ENCODE measurements at places on chromosomes 16 and 17.
A peak's percentile ranks its signal among the peaks of the same experiment; 100 is the strongest.

GRCh38 chr16:78551487-78552085, 452.1 kb downstream of the WWOX start:
- DNase-seq: no peak

DNA sequence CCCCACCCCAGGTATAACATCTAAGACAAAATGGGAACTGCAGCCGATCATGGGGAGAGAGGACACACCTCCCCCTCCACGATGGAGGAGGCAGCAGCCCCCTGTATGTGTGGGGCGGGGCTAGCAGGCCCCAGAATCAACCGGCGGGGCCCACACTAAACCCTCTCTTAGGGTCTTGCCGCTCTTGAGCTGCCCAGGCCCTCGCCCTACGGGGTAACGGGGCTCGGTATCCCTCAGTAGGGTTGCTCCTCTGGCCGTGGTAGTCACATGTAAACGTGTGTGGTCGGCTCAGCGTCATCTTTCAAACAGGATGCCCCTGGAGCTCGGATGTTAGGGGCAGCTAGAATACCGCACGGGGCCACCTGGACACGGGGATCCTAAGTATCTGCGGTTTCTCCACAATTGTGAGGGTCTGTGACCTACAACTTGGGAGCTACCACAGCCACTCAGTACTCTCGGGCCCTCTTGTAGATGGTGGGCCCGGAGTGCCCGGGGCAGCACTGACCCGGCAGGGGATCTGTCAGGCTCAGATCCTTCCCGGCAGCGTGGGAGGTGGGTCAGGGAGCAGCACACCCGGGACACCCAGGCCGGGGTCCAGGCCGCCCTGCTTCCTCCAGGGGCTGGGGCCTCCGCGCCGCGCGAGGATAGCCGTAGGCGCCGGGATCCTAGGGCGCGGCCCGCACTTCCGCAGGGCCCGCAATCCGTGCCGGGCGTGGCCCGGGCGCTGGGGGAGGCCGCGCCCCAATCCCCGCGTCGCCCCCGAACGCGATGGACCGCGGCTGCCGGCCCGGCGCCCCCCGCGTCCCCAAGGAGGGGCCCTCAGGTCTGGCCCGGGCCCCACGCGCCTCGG, 781 bp downstream of the ARHGDIA start:
- peak; percentile 56 for DNase-seq

GRCh38 chr17:68298601-68299000, 7.3 kb downstream of the ARSG start:
- no peak for DNase-seq

DNA sequence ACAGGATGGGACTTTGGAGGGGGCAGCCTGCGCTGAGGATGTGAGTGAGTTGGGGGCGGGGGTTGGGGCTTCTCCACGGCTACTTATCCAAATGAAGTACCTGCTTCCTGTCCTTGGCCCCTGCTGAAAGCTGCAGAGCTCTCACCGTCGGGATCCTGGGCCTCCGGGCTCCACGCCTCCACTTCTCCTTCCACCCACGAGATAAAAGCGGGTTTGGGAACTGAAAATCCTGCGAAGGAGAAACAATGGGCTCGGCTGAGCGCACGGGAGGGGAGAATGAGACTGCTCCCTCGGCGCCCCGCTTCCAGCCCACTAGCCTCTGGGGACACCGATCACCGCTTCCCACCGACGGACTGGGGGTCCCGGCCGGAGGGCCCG, 486 bp downstream of the ZNF785 start:
- no peak for DNase-seq
